T follicular helper cell (primary cell): ENCODE measurements at places on chromosomes 11 and 22.

- DNase-seq, result no peak
These were observed 3.8 kb downstream of the OR51V1 start for GRCh38 chr11:5196731-5197130.

GRCh38 chr22:40441761-40442390 lies 71.5 kb downstream of the SGSM3 start:
- no peak for DNase-seq

GRCh38 chr22:30309951-30310741 lies 16.6 kb downstream of the TBC1D10A start:
- no peak for DNase-seq

GRCh38 chr11:132852361-132852760 lies 679.9 kb downstream of the OPCML start:
- DNase-seq, result no peak

DNA sequence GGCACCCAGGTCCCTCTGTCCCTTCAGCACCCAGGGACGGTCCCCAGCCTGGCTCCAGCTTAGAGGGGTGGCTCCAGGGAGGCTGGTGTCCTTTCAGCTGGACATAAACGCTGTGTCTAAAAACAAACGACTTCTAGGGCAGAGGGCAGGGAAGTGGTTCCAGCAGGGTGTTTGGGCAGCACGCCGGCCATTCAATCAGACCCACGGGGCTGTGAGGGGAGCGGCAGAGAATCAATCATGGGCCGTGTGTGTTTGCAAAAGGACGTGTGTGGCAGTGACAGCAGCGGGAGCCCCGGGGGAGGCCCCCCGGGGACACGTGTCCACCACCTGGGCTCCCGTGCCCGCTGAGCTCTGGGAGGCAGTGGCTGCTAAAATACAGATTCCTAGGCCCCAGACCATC lies 127.7 kb downstream of the MN1 start:
- no peak for DNase-seq

DNA sequence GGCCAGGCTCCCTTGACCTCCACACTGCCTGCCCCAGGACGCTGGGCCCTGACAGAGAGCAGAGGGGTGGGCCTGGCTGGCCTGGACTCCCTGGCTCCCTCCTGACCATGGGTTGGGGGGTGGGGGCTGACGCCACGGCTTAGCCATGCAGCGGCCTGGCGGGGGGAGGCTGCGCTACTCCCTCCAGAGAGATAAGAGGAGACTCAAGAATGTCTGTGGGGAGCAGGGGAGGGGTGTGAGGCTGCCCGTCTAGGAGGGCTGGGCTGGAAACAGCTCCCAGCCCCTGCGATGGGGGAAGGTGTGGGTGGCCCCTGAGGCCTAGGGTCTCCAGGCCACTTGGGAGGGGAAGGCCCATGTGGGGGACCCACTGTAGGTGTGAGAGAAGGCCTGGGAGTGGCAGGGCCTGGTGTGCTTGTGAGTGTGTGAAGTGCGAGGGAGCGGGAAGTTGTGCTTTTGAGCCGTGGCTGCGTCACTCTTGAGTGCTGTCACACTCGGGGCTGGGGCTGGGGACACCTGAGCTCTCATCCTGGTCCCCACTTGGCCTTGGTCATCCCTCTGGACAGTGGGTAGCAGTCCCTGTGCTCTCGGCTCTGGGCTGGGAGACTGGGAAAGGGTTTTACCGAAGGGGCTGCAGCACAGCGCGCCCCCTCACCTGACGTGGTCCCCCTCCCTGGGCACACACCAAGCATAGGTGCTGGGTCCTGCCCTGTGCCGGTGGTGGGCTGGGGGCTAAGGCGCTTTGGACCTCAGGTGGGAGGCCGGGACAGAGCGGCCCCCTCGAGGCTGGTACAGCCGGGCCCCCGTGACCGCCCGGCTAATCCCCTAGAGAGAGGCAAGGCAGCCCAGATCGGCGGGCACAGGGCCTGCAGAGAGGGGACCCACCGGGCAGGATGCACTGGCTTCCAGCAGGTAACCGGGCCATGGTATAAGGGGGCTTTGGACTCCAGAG lies 2.4 kb downstream of the MYRF start:
- no peak for DNase-seq

DNA sequence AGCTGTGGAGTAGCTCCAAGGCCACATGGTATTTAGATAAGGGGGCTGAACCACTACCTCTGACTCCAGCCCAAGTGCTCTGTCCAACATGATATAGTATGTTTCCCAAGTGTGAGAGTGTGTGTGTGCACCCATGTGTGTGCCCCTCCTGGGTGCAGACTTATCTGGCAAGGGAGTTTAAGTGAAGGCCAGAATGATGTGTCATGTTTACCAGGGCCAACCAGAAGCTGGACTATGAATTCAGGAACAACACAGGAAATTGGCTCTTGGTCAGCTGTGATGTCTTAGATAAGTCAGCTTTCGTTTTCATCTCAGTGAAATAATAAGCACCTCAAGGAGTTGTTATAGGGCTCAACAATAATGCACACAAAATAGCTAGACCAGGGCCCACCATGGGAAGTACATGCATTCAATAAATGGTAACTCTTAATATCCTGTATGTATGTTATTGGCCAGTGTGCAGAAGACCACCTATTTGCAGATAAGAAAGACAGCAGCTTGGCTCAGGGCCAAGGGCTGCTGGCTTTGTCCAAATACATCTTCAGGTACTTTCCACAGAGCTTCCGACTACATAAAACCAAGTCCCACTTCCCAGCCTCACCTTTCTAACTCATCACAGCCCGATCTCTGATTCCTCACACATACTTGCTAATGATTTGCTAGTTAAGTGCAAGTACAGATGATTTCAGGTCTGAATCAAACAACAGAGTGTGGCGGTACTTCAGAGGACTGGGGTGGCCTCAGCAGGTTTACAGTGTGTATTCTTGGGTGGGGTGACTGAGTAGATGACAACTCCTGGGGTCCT lies 120.9 kb downstream of the ME3 start:
- no peak for DNase-seq

DNA sequence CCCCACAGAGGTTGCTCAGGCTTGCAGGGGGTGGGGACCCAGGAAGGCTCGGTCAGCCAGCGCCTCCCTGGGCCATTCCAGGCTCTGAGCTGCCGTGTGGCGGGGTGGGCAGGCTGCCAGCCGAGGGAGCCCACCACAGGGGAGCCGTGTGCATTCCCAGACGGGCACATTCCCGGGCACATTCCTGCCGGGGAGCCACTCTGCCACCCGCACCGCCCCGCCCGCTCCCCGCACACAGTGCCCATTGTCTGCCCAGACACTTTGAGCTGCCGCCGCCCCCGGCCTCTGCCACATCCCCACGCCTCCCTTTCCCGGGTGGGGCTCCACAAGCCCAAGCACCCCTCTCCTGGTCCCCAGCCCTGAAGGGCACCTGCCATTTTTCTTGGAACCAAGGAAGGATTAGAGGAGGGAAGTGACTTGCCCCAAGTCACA lies 27.4 kb downstream of the RPL3 start:
- no peak for DNase-seq

- no peak for DNase-seq
These were observed 109.4 kb downstream of the MORC2 start for GRCh38 chr22:30858976-30859713.

- no peak for DNase-seq
These were observed 191.0 kb downstream of the C11orf91 start for GRCh38 chr11:33509632-33510031.

DNA sequence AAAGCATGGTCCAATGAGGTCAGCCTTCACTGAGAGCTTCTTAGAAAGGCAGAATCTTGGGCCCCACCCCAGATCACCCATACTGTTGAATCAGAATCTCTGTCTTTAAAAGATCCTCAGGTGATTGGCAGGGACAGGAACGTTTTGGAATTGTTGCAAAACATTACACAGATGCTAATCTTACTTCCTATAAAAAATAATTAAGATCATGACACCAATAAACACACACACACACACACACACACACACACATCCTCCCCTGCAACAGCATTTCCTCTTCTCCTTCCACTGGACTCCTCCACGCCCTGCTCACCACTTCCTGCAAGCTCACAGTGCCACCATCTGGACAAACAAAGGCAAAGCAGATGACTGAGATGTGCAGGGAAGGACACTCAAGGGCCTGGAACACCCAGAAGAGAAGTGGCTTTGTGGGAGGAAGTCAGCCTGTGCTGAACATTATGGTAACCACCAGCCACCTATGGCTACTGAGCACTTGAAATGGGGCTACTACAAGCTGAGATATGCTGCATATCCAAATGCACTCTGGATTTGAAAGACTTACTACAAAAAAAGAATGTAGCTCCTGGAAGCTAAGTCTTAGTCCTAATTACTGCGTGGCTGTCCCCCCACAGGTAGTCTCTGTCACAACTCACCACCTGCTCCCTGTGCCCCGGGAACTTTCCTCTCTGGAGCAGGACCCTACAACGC lies 65.6 kb downstream of the BTG4 start:
- peak; percentile 65 for DNase-seq

DNA sequence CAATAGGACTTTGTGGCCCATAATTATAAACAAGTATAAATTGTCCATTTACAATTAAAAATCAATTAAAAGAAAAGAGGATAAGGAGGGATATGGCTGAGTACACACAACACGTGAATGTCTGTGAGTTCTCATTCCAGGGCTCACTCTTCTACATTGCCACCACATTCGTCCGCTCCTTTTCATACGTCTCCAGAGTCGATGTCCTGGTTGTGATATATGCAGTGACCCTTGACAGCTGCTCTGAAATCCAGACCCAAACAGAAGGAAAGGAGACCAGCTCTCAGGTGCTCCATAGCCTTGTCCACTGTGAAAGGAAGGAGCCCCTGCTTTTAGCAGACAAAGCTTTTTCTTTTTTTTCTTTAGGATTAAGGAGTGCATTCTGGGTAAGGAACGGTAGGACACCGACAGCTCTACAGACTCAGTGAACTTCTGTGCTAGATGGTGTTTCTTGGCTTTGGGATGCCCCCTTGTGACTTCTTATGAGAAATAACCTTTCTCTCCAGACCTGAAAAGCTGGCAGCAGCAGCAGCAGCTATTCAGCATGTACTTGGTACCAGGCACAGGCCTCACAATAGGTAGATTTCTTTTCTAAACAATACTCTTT lies 19.7 kb upstream of the DNAJB13 start:
- no peak for DNase-seq

DNA sequence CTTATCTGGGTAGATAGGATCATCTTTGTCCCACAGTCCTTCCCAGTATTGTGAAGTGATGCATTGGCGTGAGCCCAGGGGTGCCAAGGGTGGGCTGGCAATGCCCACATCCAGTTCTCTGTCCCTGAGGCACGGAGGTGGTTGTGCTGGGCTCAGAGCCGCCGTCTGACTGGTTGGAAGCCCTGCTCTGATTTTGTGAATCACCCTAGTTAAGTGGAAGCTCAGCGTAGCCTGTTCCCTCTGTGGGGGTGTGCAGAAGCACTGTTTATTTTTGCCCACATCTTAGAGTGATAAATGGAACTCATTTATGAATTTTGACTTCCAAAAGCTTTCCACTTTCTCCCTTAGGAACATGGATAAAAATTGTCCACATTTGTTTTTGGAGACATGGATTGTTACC lies 13.6 kb downstream of the BCR start:
- DNase-seq, result no peak

DNA sequence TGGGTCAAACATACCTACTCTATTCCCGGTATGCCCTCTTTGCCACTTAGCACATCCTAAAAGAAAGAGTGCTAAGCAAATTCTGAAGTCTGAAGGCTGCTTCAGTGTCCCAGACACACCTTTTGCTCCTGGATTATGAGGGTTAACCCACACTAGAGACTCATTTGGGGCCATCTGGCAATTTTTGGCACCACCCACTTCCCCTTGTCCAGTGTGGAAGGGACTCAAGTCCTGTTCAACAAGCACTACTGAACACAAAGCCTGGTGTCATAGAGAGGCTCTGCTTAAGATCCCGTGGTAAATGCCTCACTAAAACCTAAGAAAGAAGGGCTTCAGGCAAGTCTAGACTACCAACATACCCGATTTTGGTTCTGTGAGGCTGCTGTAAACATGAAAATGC lies 85.8 kb downstream of the SERGEF start:
- no peak for DNase-seq

DNA sequence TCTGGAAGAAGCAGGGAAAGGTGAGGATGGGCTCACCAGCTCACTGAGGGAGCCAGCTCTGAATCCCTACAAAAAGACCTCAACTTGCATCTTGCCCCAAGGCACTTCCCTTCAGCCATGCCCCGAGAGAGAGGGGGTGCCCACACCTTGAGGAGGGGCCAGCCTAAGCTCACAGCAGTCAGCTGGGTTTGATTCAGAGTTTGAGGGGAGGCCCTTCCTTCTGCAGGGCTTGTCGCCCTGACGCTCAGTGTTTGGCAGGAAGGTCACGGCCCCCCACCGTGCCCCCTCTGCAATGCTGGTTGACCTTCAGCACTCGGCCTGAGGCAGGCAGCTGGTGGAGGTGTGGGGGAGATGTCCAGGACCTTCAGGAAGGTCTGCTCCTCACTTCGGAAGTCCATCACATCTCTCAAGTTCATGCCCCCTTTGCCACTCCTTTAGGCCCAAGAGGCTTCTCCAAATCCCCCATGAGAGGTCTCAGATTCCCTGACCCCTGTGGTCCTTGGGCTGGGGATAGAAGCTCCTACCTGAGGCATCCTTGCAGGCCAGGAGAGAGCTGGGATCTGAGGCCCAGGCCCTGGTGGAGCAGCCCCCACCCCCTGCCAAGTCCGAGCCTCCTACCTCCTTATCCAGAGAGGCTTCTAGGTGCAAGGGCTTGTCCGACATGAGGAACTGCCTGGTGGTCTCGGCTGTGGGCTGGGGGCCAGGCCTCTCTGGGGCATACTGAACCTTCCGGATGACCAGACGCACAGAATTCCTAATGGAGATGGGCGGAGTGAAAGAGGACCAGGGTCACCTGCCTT lies 37.6 kb downstream of the TPBGL start:
- no peak for DNase-seq

DNA sequence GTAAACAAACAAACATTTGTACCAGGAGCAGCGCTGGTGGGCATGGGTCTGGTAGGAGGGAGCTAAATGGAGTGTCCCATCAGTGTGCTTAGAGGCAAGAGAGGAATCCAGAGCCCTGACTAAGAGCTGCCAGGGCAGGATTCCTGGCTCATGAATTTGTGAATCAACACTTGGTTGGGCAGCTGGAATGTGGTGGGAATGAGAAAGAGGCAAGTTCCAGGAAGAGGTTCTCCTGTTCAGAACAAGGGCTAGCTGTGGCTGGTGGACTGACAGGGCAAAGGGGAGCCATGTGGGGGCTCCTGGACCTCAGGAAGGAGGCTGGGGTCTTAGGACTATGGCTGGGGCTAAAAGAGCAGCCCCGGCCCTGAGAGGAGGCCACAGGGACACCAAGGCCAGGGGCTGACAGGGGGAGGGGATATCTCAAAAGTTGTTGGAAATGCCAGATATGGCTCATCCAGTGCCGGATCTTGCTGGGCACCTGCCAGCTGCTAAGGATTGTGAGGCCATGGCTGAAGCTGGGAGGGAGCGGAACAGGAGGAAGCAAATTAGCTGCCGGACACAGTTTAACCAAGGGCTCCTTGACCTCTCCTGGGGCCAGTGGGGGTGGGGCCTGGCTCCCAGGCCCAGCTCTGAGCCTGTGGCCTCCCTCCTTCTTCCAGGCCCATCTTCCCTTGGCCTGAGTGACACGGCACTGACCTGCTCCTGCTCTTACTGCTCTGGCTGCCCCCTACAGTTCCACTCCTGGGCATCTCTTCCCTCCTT lies 14.6 kb upstream of the P2RY6 start:
- DNase-seq, result no peak
